T-helper 2 cell treated with Interferon-gamma antibody and Interleukin-4, amounts not matched to agents 5 μg/mL and 100 μg/mL, for 36 hours (primary cell): ENCODE measurements at places on chromosomes 12 and 14.

GRCh38 chr14:36518586-36519430 is 1.2 kb downstream of the NKX2-1 start:
- no peak for DNase-seq

GRCh38 chr12:10697862-10698261 is 24.0 kb upstream of the STYK1 start:
- no peak for DNase-seq

DNA sequence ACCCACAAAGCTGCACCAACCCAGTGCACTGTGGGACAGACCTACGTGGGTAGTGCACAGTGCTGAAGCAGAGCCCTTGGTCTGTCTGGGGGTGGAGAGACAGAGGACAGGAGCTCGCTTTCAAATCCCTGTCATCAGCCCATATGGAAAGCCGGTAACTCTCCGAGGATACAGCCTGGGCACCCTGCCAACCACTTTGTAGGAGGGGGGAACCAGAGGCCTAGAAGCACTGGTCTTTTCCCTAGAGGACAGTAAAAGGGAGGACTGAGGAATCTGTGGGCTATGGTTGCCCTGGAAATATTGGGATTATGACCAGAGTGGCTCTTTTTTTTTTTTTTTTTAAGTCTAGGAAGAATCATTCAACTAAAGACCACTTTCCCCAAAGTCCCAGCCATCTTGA is 74.3 kb downstream of the MAP3K9 start:
- DNase-seq = no peak

DNA sequence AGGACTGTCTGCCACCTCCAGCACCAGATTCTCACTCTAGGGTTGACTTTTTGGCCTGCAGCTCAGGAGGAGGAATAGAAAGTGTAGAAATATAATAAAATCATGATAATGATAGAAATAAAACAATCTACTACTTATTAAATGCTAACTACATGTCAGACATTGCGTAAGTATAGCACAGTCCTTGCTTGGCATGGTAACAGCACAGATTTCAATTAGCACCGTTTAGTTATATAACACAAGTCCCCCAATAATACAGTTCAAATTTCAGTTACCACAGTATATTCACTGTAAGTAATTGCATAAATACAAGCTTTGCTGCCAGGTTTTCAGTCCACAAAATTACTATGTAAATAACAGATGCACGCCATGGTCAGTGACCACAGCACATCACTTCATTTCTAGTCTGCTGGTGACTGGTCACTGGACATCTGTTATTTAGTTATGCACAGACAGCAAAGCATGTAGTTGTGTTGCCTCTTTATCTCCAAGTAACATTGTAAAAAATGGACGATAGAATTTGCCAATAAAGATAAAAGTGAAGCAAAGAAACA is 6.5 kb upstream of the GLT8D2 start:
- no peak for DNase-seq

GRCh38 chr12:70367258-70368141 is 1.4 kb downstream of the KCNMB4 start:
- DNase-seq = no peak

GRCh38 chr14:100692256-100692655 is 34.4 kb upstream of the DLK1 start:
- no peak for DNase-seq

DNA sequence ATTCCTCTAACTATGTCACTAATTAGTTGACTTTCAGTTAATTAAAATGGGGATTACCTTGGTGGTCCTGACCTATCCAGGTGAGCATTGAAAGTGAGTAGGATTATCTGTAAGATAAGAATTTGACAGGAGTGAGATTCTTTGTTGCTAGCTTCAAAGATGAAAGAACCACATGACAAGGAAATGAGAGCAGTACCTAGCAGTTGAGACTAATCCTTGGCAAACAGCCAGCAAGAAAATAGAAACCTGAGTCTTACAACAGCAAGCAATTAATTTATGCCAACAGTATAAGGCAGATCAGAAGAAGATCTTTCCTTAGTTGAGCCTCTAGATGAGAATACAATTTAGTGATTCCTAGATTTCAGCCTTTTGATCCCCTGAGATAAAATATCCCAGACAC is 1058.4 kb downstream of the LRFN5 start:
- DNase-seq = no peak

DNA sequence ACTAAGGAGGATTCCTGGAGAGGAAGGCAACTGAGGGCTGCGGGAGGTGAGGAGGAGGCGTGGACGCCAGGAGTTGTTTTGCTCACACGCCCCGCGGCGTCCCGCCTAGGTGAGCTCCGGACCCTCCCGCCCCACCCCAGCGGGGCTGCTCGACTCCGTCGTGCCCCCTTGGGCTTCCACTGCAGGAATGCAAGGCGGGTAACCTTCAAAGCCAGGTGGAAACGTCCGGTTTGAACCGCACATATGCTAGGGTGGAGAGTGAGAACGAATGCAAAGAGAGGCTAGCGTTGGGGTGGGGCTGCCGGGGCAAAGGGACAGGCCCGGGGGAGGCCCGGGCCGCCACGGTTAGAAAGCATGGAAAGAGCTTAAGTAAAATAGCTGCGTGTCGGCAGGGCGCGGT is 5.4 kb upstream of the DPPA3 start:
- no peak for DNase-seq

GRCh38 chr14:54475911-54476310 is 12.9 kb downstream of the GMFB start:
- DNase-seq = no peak

- DNase-seq = no peak
Observed at GRCh38 chr14:58693048-58693447, 55.3 kb downstream of the DACT1 start.

DNA sequence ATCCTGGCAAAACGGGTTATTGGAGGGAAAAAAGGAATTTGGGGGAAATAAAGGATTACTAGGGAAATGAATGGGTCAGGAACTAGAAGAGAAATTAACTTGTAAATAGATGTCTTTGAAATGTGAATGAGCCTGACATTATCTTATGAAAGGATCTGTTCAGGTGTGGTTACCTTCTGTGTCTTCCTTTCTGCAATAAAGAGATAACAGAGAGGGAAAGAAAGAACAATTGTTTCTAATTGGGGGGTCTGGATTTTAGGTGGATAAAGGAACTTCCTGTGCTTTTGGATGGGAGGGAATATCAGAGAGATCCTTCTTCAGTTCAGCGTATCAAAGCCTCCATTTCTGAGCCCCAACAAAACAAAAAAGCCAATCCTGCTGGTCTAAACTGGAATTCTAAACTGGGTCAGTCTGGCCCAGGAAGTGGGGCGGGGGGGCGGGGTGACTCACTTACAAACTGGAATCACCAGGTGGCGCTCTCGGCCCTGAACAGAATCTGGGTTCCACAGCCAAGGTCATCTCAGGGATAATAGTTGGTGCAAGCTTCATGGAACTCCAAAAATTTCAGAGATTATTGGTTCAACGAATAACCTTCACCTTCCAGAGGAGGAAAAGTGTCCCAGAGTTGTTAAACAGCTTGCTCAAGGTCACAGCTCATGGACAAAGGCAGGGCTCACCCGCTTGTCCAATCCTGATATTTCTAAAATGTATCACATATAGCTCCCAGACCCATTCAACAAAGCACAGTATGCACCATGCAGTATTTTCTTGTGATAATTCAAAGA is 15.2 kb upstream of the PEBP1 start:
- peak; percentile 26 for DNase-seq

- DNase-seq = no peak
Observed at GRCh38 chr12:11798856-11799501, 149.5 kb downstream of the ETV6 start.

DNA sequence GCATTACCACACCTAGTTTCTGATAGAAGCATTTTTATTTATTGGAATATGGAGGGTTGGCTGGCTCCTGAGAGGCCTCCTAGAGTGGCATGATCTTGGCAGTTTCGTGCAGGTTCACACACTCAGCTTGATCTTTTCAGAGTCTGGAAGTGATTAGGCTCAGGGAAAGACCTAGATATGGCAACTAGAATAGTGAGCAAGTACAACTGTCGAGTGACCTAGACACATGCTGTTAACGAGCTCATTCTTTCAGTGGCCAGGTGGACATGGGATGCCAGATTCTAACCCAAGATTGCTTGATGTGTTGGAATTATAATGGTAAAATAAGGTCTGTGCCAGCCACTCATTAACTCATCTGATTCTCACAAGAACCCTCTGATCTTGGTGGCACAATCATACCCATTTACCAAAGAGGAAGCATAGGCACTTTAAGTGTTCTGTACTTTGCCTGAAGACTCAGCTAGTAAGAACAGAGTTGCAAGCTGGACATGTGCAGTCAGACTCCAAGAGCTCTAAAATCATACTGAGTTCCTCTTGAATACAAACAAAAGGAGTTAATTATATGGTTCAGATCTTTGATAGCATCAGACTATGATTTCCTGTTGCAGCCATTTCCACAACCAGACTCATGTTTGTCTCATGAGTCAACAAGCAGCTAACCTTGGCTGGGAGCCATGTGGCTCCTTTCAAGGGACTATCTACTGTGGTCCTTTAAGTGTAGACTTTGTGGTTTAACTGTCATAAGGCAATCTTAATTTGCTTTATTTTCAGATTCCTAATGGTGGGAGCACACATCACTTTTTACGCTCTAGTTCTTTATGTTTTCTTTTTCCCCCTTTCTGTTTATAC is 144.2 kb downstream of the PLEKHA5 start:
- DNase-seq = peak; percentile 47

- no peak for DNase-seq
Observed at GRCh38 chr14:36397357-36397756, 76.9 kb upstream of the MBIP start.

DNA sequence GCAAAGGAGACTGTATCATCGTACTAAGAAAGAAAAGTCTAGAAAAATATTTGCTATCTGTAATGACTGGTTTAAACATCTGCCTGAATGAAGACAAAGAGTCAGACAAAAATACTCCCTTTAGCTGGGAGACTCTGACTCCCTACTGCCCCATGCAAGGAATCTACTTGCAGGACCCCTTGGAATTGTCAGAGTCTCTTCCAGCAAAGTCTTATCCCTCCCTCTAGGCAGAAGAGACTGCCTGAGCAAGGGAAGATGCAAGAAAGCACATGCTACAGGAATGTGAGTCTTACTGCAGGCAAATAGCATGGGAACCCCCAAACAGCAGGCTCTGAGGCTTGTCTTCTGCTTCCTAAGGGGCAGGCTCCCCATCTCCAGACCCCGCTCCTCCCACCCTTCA is 154.0 kb downstream of the KCNA5 start:
- DNase-seq = no peak

DNA sequence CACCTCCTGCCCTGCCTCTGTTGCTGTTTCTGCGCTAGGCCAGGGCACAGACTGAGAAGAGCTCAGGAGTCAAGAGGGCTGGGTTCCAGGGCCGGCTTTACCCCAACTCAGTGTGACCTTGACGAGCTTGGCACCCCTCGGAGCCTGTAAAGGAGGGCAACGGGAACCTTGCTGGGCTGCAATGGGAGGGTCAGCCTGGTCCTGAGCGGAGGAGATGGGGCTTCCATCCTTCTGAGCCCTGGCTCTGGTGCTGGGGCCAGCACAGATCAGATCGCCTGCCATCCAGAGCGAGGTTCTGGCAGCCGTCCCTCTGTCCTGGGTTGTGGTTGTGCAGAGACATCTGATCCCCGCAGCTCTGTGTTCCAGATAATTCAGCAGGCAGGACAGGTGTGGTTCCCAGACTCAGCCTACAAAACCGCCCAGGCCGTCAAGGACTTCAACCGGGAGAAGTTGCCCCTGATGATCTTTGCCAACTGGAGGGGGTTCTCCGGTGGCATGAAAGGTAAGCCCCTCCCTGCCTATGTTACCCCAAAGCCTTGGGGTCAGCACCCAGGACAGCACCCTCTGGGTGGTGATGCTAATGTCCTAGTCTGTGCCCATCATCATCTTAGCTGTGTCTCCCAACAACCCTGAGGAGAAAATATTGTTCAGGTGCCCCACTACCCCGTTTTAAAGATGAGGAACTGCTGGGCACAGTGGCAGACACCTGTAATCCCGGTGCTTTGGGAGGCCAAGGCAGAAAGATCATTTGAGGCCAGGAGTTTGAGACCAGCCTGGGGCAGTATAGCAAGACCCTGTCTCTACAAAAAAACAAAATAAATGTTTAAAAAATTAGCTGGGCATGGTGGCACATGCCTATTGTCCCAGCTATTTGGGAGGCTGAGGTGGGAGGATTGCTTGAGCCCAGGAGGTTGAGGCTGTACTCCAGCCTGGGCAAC is 50.2 kb downstream of the FOXN4 start:
- no peak for DNase-seq

DNA sequence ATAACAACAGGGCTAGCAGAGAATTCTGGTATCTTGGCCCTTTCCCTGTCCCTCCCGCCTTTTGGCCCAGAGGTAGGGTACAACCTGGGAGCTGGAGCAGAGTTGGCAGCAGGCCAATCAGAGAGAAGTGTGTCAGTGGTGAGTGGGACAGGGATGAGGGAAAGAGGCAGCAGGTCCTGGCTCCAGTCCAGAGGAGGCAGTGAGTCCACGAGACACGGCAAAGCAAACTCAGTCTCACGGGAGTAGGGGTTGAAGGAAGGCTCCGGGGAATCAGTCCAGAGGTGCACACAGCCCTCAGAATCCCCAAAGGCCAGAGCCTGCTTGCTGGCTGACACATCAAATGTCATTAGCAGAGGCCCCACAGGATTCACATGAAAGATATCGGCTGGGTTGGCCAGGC is 7.3 kb downstream of the PAN2 start:
- DNase-seq = no peak

DNA sequence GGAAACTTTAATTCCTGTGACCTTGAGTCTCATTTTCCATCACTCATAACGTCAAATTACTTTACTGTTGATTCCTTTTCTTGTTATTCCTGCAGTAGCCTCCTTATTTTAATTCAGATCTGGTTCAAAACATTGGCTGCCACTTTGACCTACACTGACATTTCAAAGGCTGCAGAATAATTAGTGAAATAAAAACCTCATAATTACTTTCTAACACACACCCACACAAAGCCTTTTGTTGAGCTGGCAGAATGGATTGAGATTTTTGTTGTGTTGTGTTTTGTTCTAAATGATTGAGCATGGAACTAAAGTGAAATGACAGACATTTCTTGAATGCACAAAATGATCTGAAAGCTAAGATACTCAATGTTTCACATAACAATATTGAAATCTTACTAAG is 507.5 kb upstream of the STXBP6 start:
- DNase-seq = no peak

DNA sequence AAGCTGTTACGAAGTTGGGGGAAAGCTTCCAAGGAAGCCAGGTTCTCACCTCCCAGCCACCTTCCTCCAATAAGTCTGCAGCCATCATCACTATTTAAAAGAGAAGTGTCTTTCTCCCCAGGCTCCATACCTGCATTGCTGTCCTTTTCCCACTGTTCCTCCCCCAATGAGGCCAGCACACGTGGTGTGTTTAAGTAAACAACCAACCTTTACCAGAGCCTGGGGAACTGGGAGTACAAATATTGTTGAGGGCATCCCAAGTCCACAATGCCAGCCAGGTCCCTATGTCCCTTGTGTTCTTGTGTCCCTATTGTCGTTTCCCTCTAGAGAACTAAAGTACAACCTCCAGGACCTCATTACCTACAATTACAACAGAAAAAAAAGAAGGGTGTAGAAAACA is 49.2 kb upstream of the PNMA1 start:
- no peak for DNase-seq

DNA sequence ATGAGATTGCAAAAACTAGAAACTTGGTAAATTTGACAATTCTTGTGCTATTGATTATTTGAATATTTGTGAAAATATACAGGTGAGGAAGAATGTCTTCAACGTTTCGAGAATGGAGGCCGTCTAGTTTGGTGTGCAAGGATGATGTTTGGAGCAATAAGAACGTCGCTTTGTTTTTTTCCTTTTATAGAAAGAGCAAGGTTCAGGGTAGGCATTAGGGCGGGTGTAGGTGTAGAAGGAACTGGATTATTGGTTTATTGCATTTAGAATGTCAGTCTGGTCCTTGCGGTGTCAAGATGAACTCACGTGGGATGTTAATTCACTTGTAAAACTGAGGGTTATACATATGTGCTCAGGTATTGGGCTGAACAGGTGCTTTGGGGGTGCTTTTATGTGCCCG is 1.1 kb downstream of the RPS26 start:
- no peak for DNase-seq
